ENCODE measurements at places on chromosomes 1 and 21.
A peak's percentile ranks its signal among the peaks of the same experiment; 100 is the strongest.

DNA sequence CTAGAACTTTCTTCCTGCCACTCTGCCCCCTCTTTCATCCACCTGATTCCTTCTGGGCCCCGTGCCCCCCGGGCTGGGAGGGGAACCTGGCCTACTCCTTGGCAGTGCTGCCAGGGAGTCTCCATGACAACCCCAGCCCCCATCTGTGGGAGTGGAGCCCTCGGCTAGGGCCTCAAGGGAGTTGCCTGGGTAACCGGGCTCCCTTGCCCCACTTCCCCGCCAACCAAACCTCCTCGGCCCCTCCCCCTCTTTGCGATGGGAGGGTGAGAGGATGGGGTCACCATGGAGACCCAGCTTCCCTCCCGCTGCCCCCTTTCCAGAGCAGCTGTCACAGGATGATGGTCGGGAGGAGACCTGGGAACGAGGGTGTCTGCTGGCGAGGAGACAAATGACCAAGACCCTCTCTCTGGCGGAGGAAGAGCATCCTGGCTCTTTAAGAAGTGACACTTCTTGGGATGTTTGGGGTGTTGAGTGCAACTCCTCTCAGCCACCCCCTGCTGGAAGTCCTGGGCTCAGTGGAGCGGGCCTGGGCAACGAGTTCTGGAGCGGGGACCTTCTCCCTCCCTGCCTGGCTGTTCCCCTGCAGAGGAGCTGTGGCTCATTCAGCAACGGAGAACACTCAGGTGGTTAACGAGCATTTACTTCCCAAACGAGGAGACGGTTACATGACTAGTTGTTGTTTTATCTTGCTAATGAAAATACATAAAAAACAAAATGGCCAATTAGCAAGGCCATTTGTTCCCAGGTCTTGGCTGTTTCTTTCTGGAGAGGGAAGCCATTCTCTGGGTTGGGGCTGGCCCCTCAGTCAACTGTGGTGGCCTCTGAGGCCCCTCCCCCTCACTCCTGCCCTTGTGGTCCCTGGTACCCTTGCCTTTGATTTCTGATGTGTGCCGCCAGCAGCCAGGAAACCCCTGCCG lies 82.8 kb downstream of the UBIAD1 start:
- no peak for DNase-seq

GRCh38 chr21:24939291-24939690 lies 668.0 kb downstream of the MRPL39 start:
- no peak for DNase-seq

DNA sequence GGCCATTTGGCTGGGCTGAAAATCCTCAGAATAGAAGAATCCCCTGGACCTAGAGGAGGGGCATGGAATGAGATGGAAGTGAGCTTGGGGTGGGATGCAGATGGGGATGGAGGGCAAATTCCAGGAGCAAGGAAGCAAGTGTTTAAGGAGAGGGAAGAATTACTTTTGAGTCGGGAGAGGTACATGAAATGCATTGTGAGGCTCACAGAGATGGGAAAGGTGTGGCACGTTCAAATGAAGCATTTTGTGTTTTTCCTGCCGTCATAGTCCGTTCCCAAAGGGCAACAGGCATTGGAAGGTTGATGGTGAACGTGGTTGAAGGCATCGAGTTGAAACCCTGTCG lies 30.5 kb downstream of the ATP5PO start:
- no peak for DNase-seq

DNA sequence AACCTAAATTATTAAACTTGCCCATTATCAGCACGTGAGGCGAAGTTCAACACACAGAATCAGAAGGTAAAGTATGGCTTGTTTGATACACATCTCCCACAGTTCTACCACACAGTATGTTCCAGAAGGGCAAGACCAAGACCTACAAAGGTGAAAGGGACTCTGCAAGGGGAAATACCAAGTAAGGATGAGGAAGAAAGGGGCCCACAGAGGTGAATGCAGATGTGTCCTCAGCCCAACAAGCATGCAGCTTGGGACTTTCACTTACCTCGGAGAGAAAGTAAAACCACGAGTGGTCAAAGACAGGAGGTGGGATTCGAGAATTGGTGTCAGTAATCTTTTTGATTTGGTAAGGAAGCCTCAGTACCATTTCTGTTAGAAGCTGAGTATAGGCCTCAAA lies 85.8 kb downstream of the UBR4 start:
- DNase-seq = no peak

- DNase-seq = no peak
These were observed 32.9 kb downstream of the SERINC2 start for GRCh38 chr1:31445951-31446350.

DNA sequence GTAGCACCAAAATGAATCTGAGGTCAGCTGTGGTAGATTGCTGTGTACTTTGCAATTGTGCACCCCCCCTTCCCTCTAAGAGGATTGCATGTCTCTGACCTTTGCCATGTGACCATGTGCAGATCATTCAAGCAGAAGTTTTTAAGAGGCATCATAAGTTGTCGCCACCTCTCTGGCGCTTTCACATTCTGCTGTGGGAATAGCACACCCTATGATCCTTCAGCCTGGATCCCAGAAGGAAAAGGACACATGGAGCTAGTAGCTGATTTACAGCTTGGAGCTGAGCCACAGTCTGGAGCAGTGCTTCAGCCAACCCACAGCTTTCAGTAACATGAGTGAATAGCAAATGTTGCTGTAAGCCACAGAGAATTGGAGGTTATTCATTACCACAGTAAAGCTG lies 158.5 kb downstream of the TSEN15 start:
- no peak for DNase-seq

GRCh38 chr1:44406737-44407429 lies 1.8 kb downstream of the RNF220 start:
- DNase-seq = peak; percentile 63

- no peak for DNase-seq
These were observed 45.7 kb downstream of the ALG14 start for GRCh38 chr1:95027046-95027445.

GRCh38 chr21:39956586-39956985 lies 89.3 kb downstream of the PCP4 start:
- no peak for DNase-seq

Data from tibial artery (tissue), 4 donors.